NCI-H2171 treated with DMSO at 0.1 percent for 48 hours (cell line): ENCODE measurements at places on chromosomes 4 and X.

DNA sequence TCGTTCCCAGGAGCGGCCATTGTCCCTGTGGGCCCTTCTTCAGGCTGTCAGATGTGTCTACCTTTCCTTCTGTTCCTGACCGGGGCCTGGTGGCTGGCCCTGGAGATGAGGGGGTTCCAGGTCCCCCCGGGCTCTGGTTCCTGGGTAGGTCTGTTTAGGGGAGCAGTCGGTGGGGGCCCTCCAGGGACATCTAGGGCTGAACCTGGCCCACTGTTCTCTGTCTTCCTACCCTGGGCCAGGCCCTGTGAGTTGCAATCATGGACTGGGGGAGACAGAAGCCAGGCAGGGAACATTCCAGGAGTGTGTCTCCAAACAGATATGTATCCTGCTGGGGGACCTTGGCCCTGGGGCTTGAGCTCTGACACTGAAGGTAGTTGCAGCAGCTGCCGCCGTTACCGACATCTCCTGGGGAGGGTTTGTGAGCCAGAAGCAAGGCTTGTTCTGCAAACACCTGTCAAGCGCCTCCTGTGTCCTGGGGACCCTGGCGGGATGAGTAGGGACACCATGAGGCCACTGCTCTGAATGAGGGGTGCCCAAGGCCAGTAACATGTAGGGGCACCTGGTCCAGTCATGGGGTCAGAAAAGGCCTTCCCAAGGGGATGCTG lies 49.5 kb upstream of the ADRA2C start:
- no peak for DNase-seq

DNA sequence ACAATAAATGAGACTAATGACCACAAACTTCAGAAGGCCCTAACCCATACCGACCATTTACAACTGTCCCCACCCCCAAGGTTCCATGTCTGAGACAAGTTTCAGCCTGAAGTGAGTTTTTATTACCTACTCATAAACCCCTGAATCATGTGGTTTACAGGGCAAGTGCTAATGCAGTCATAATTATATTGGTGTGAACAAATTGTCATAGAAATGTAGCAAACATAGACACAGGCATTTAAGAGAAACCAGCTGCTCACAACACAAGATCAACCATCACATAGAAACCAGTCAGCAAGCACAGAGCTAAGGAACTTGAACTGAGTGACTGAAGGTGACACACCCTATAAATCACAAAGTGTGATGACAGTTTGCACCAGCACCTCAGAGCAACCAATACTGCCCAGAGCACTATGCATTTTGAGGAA lies 173.8 kb upstream of the MID1 start:
- no peak for DNase-seq

DNA sequence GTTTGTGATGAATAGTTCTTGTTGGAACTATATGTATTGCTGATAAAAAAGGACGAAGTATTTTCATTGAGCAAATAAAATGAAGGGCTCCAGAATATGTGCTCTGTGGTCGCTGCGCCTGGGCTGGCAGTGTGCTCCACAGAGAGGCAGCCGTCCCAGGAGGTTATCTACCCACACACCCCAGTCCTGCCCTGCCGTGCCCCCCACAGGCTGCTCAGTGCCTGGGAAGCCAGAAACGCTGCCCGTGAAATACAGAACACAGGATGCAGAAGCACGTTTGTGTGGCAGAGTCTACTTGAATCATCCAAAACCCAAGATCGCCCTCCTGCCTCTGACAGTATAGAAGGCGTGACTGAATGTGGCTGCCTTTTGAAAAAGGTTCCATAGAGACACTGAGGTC lies 1.4 kb downstream of the CLDN22 start:
- DNase-seq = no peak

GRCh38 chr4:174255786-174256185 lies 27.7 kb downstream of the FBXO8 start:
- peak; percentile 54 for DNase-seq

DNA sequence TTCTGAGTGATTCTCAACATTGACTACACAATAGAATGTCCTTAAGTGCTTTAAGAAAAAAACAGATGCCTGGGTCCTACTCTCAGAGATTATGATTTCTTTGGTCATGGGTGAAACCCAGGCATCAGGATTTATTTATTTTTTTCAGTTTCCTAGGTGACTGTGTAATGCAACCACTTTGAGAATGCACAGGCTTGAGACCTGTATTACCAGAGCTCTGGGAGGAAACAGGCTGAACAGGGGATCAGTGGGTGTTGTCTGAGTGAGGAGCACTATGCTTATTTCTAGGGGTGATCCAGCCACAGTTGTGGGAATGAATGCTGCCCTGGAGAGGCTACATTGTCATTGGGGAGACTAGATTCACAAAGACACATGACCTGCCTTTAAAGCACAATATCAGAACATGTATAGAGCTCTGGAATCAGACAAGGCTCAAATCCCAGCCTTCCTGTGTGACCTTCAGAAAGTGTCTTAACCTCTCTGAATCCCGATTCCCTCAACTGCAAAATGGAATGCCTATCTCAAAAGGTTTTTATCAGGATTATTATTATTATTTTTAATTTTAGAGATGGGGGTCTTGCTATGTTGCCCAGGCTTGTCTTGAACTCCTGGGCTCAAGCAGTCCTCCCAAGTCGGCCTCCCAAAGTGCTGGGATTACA lies 61.6 kb upstream of the PRPS1 start:
- DNase-seq = no peak

- DNase-seq = no peak
Measured at GRCh38 chr4:133537780-133538281, 388.7 kb downstream of the PCDH10 start.

DNA sequence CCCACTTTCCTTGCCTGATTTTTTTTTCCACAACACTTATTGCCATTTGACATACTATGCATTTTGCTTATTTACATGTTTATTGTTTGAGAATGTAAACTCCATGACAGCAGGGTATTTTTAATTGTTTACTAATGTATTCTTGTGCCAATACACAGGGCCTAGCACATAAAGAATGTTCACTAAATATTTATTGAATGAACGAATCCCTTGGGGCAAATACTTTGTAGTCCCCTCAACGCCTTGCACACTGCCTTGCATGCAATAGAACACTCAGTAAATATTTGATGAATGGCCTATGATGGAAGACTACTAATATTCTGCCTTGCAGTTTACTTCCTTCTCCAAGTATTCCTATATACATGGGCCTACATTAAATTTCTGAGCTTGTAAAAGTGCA lies 1.4 kb upstream of the PRPS1 start:
- no peak for DNase-seq

DNA sequence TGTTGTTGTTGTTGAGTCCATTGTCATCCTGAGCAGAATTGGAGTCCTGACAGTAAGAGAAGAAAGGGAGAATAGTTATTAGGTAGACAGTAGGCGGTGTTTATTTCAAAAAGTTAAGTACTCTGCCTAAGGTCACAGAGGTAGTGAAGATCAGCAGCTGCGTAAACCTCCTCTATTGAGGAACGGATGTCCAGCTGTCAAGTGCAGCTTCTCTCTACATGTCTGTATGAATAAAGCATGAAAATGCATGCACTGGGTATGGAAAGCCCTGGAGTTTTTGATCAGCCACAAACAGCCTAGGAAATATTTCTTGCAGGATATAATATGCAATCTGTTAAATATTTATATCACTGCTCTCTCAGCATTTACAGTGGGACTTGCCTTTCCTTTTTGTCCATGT lies 109.4 kb upstream of the CBLL2 start:
- no peak for DNase-seq

DNA sequence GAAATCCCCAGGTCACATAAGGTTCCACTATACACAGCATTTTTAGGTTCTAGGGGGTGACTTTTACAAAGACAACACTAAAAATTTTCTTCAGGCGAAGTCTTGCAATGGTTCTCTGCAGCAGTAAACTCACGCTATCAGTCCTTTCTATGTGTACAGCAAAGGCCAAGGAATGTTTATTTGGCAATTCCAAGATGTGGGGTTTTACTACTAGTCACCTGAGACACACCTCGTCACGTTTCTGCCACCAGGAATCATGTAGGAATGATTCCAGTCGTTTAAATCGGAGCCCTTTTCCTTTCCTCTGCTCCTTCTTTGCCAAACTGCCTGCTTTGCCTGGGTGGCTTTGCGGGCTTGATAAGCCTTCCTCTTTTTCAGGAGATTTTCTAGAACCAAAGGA lies 75.9 kb upstream of the ENPEP start:
- DNase-seq = no peak

DNA sequence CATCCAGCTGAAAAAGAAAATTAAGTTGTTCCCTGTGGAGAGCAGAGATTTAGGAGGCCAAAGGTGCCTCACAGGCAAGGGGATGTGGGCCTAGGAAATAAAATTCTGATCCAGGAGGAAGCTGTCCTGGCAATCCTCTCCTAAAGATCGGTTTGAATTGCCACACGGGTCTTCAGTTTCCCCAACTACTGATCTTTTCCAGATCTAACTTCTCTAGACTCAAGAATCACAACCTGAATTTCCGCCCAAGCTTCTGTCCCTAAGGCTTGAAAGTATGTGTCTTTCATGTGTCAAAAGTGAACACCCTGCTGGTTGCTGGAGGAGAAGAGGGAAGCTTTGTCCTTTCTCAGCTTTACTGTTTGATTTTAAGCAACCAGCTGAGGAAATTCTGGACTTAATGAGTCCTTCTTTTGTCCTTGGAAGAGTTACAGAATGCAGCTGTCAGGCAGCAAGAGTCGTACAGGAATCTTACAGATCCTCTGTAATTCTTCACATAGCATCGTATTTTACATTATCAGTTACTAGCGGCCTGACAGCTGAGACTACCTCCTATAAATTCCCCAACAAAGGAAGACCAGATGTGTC lies 93.8 kb downstream of the INPP4B start:
- no peak for DNase-seq

DNA sequence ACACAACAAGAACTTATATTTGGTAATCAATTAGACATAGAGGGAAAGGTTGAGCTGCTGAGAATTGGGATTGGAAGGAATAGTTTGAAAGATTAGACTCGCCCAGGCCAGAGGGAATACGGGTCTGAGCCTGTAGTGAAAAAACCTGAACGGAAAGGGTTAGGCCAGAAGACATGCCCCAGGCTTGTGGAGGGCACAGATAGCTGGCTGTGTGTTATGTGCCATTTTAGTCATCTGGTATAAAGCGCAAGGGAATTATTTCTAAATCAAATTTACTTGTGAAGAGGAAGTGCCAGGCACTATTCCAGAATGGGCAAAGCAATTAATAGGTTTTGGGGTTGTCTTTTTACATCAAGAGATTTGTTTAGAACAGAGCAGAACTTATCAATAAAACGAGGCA lies 187.5 kb upstream of the ANKRD50 start:
- DNase-seq = no peak

DNA sequence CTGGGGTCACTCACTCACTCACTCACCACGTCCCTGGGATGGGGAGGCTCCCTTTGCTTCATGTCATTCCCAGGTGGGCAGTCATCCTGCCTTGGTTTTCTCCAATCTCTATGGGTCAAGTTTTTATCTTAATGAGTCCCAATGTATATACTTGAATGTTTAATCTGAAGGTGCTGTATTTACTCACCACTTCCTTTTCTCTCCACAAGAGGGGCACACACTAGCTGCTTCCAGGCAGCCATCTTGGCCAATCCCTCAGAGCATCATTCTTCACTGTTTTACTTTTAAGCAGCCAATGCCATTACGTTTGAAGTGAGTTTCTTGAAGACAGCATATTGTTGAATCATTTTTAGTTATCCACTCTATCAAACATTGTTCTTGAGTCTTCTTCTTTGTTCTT lies 153.4 kb upstream of the ARSJ start:
- no peak for DNase-seq

- DNase-seq = no peak
Measured at GRCh38 chr4:4549534-4549933, 7.7 kb upstream of the STX18 start.

- no peak for DNase-seq
Measured at GRCh38 chr4:12206091-12206490, 777.4 kb upstream of the HS3ST1 start.

- DNase-seq = no peak
Measured at GRCh38 chr4:7647600-7648543, 213.1 kb upstream of the PSAPL1 start.

GRCh38 chr4:41475402-41475801 lies 62.6 kb upstream of the LIMCH1 start:
- DNase-seq = peak; percentile 4

DNA sequence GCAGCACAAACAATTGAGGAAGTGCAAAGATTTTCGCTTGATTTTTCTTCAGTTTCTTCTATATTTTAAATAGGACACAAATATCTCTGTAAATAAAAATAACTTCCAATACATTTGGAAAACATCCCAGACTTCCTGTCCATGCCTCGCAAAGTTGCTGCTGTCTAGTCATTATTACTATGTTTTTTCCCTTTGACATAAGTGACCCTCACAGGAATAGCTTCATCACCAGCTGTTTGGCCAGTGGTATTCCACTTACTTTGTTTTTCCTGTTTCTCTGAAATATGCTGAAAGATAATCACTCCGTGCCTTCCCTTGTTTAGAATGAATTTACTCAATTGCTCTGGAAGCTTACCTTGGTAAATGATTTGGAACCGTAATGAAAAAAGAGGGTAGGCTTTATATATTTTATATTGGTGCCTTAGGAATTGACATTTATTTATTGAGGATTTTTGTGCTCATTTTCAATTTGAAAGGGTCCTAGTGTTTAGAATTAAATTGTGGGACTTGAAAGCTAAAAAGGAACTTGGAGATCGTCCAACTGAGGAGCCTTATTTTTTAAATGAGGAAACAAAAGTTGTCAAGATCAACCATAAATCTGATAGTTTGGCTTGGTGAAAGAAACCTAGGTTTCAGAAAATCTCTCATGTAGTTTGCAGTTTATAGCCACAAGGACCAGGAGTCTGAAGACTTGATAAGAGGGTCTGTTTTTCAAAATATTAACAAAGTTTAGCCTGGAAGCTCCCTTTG lies 65.6 kb downstream of the CDKL5 start:
- DNase-seq = no peak

- DNase-seq = no peak
Measured at GRCh38 chr4:121114756-121115155, 42.4 kb upstream of the NDNF start.

- DNase-seq = no peak
Measured at GRCh38 chrX:136780763-136781162, at the start of gene ARHGEF6. Gene ARHGEF6, minus strand, starts transcription at chrX:136780932. Its CDS starts 50 bp downstream, at chrX:136780882.

DNA sequence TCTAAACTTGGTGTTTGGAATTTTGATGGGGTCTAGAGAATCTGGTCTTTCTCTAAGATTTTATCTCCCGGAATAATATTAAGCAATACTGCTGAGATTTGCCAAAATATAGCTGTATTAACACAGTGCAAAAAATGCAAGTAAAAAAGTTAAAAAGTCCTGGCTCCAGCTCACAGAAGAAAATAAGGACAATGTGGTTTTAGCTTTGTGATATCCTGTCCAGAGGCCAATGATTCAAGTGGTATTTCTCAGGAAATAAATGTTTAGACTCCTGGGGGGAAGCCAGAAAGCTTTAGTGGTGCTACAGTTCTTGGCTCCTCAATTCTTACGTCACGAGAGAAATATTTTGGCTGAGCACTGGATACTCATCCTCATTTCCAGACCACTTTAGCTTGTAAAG lies 40.9 kb upstream of the IL13RA2 start:
- DNase-seq = no peak

GRCh38 chrX:151359931-151360871 lies 36.8 kb upstream of the VMA21 start:
- peak; percentile 1 for DNase-seq

- peak; percentile 8 for DNase-seq
Measured at GRCh38 chrX:22366166-22366702, 93.5 kb downstream of the CBLL2 start.

- DNase-seq = no peak
Measured at GRCh38 chrX:12567857-12568256, 223.4 kb upstream of the PRPS2 start.
